ENCODE measurements at places on chromosomes 12 and 14.

GRCh38 chr12:27672051-27672450, 24.2 kb upstream of the REP15 start:
- DNase-seq = no peak

DNA sequence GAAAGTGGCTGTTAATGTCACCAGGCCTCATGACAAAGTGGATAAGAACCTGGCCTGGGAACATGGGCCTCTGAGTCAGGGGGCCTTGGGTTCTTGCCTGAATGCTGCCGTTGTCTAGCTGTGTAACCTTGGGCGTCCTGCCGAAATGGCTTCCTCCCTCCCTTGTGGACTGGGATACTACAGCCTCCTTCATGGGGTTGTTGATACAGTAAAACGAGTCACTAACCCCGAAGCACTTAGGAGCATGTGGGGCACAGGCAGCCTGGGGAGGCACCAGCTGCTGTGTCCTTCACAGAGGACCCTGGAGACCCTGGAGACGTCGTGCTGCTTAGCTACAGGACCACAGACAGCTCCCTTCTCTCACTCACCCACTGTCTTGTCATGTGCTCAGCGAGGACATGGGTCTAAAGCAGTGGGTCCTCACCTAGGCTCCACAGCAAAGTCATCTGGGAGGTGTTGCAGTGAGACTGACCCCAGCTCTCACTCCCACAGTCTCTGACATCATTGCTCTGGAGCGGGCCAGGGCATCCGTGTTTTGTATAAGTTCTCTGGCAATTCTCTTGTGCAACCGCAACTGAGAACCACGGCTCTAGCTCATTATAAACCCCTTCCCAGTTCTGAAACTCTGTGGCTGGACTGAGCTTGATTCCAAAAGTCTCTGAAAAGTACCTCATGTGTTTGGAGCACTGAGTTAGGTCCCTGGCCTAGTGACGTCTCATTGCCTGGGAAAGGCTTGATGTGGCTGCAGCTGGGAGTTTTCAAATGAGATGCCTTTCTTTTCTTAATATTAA, 42.1 kb downstream of the SERPINA3 start:
- DNase-seq = no peak

DNA sequence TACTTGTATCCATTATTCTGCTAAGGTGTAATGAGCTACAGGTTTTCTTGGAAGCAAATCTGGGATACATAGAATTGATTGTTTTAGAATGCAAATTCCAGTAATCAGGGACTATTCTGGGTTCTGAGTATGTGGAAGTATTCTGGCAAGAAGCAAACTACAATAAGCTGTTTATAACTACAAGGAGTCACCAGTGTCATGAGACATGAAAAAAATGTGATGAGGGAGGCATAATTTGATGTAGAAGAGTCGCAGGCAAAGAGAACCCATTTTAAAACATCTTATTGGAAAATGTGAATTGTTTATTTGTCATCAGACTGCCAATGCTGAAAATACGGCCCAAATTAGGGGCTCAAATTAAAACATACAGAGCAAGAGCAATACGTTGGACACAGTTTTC, 321.8 kb upstream of the E2F7 start:
- no peak for DNase-seq

GRCh38 chr12:119669744-119670472, 2.0 kb downstream of the PRKAB1 start:
- no peak for DNase-seq

DNA sequence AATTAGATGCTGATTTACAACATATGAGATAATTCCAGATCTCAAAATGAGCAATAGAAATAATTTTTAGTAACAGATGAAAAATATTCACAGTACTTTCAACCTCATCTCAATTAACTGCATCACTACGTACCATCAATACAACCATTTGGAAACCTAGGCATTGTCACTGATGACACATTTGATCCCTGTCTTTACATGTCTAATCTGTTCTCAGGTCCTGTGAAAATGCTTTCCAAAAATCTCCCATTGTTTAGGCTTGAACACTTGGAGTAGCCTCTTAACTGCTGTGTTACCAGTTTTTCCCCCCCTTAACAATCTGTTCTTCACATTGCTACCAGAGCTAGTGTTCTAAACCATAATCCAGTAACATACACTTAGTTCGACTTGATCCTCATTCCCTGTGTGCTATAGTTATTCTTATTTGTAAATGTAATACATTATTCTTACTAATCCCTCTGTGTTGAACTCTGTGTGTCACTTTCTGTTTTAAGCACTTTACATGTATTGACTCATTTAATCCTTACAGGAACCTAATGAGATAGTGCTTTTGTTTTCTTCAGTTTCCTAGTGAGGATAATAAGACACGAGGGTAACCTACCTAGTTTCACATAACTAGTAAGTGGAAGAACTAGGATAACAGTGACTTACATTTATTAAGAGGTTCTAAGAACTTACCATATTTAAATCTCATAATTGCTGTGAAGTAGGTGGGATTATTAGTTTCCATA, 41.7 kb downstream of the LARP4 start:
- DNase-seq = no peak

GRCh38 chr14:52360831-52361230, 46.7 kb downstream of the PTGER2 start:
- DNase-seq = no peak

GRCh38 chr12:34376133-34376799, 354.0 kb downstream of the ALG10 start:
- DNase-seq = no peak

DNA sequence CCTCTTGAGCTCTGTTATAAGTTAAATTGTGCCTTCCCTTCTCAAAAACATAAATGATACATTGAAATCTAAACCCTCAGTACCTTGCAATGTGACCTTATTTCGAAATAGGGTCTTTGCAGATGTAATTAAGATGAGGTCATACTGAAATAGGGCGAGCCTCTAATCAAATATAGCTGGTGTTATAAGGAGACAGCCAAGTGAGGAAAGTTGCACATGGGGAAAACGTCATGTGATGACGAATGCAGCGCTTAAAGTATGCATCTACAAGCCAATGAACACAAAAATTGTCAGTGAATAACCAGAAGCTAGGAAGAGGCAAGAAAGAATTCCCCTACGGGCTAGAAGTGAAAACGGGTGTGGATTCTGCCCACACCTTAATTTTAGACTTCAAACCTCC, 305.2 kb upstream of the FOXG1 start:
- no peak for DNase-seq

- no peak for DNase-seq
These were observed 10.6 kb downstream of the MYO1H start for GRCh38 chr12:109358154-109358869.

GRCh38 chr12:85509857-85510256, 229.8 kb downstream of the ALX1 start:
- DNase-seq = no peak

- no peak for DNase-seq
These were observed 28.5 kb downstream of the GPRC5A start for GRCh38 chr12:12919666-12920435.

DNA sequence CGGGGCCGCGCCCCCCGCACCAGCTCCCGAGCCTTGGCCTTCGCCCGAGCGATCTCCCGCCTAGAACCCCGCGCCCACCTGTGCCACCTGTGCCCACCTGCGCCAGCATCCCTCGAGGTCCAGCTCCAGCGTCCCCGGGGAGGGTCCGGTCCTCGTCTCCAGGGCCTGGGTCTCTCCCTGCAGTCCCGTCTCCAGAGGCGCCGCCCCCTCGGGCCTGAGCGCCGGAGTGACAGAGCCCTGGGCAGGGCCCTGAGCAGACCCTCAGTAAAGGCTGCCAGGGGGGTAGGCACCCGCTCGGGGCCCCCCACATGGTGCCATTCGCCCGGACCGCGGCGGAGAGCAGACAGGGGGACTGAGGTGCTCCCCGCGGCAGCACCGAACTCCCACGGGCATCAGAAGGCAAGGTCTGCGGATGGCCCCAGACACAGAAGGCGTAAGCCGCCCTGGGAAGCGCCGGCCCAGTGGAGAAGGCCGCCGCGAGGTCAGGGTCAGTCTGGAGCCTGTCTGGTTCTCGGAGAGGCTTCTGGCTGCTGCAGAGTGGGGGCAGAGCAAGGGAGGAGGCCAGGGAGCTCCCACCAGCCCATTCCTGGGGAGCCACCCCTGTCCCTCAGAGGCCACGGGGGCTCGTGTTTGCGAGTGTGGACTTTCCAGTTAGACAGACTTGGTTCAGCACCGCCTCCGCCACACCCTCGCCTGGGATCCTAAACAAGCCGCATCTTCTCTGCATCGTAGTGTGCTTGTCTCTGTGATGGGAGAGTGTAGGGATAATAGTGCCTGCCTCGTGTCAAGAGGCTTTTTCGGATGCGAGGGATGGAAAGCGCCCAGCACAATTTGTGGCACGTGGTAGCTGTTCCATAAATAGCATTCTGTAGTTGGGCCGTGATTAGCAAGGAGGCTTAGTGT, 1.1 kb upstream of the PPP1R13B start:
- DNase-seq = no peak

DNA sequence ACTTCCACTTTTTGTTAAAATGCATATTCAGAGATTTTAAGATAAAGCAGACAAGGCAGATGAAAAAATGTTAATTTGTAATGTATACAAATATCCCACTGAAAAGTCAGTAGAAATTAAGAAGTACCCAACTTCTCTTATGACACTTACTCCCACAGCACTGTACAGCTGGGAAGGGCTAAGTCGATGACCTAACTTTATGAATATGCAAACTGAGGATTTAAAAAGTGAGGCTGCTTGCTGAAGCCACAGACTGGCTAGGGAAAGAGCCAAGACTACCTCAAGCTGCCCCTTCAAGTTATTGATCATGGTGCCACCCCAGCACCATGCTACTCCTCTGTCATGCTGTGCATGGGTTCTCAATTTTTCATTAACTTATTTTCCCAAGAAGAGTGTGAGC, 17.0 kb downstream of the PPM1H start:
- no peak for DNase-seq

DNA sequence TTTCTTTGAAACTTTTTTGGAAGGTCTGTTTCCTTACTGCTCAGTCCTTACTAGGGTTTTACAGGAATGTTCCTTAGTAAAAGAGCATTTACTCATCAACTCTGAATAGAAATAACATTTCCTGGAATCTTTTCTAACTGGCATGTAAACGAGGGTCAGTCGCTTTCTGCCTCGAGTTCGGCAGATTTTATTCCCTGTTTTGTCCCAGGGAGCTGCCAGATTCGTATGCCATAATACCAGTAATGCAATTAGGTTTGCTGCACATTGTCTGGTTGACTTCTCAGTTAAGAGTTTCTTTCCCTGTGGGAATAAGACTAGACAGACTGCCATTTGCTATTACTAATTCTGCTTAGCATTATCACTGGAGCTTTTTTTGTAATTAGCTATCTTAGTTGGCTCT, 91.9 kb downstream of the VRK1 start:
- DNase-seq = no peak

GRCh38 chr14:25116607-25117006, 66.7 kb upstream of the STXBP6 start:
- no peak for DNase-seq

DNA sequence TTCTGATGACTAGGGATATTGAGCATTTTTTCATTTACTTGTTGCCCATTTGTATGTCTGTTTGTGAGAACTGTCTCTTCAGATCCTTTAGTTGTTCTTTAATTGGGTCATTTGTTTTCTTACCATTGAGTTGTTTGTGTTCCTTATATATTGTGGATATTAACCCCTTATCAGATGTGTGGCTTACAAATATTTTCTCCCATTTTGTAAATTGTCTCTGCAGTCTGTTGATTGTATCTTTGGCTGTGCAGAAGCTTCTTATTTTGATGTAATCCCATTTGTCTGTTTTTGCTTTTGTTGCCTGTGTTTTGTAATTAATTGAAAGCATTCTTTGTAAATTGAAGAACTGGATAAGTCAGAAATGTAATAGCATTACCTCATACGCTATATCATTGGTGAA, 459.1 kb upstream of the FOXG1 start:
- DNase-seq = no peak

DNA sequence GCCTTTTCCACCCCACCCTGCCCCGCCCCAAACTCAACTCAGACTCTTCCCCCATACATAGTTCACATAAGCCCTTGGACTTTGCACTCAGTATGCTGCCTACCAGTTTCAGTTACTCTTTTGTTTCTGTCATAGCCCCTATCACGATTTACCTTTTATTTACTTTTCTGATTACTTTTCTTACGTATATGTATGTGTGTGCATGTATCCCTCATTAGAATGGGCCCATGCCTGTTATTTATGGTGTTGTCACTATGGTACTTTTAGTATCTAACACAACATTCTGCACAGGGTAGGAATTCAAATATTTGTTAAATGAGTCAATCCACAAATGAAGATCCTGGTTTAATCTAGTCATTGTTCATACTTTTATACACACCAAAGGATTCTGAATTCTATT, 16.5 kb upstream of the LUM start:
- DNase-seq = no peak

DNA sequence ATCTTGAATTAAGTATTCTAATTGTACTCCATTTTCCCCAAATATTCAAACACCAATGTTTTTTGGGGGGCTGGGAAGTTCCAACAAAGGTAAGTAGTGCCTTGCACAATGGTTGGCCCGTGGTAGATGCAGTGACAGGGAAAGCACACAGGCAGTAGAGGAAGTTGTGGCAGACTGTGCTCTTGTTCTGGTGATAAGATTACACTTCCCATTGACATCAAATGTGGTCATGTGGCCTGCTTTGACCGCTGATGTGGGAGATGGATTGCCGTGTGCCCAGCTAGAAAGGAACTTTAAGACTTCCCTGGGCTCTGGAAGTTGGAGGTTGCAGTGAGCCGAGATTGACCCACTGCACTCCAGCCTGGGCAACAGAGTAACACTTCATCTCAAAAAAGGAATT, 223.8 kb downstream of the VRK1 start:
- no peak for DNase-seq

GRCh38 chr14:33699300-33699983, 251.4 kb downstream of the EGLN3 start:
- DNase-seq = no peak

DNA sequence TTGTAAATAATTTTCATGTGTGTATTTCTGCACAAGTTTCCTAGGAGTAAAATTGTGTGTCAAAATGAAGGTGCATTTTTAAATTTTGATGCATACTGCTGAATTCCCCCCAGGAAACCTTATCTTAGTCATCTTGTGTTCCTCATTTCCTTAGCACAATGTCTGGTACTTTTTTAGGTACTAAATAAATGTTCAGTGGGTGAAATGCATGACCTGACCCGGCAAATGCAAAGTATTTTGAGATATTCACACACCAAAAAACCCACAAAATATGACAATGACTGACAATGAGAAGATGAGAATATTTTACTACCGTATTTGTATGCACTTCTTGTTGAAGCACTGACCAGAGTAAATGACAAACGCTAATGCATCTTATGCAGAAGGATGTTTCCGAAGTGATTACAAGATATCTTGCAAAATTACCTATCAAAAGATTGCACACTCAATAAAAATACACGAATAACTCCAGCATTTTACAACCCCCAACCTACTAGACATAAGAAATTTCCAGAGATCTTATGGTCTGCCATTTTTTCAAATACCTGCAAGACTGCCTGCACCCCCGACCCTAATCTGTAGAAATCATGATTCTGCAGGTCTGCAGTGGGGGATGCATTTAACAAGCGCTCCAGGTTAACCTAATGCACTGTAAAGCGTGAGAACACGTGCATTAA, 895 bp upstream of the PRKAB1 start:
- DNase-seq = no peak
